ENCODE measurements at places on chromosomes 13 and 19.

GRCh38 chr13:93079294-93079693, 147.3 kb upstream of the GPC6 start:
- DNase-seq = peak; percentile 41

DNA sequence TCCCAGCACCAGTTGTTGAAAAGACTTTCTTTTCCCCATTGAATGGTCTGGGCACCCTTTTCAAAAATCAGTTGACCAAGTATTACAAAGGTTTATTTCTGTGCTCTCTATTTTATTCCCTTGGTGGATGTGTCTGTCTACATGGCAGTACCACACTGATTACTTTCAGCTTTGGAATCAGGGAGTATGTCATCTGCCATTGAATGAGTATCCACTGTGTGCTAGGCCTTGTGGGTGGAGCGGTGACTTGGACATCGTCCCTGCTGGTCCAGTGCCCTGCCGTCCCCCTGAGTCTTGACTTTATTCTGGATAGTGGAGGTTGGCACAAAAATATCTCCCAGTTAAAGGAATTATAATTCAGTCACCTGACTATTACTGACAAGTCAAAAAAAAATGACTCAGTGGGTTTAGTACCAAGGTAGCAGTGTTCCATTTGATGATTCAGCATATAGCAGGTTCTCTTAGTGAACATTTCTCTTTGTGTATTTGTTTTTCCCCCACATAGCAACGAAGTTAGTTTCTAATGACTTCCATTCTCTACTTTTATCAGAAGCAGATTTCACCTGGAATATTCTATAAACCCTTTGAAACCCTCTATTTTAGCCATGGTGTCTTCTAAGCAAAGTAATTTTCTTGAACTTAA, 3.9 kb downstream of the UPF3A start:
- DNase-seq = no peak

GRCh38 chr13:46804391-46804815, 7.4 kb upstream of the ESD start:
- peak; percentile 93 for DNase-seq

DNA sequence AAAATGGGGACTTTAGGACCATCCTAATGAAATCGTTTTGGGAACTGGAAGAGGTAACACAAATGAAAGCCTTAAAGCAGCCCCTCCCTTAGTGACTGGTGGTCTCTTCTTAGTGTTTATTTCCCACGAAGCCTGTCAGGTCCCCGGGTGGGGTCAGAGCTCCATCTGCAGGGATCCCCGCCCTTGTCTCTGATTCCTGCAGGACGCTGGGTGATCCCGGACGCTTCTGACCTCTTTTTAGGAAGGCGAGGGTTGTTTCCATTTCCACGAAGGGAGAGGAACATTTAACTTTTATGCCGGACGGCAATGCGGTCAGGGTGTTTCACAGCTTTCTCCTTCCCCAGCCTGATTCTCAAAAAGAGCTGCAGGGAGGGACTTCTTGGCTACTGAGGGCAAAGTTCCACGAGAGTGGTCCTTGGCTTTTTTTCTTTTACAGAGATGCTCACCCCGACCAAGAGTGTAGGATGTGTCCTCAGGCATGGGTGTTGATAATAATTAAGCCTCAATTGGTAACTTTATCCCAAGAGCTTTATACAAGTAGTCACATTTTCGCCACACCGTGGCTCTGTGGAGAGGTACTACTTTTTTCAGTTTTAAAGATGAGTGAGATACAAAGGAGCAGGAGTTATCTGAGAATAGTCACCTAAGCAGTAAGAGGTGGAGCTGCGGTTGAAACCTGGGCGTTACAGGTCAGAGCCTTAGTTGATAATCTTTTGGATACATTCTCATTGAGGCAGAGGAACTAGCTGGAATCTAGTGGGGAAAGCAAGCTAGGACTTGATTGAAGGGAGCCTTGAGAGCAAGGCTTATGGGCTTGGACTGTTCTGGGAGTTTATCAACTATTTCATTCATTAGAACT, 813 bp downstream of the ZNF284 start:
- DNase-seq = no peak

DNA sequence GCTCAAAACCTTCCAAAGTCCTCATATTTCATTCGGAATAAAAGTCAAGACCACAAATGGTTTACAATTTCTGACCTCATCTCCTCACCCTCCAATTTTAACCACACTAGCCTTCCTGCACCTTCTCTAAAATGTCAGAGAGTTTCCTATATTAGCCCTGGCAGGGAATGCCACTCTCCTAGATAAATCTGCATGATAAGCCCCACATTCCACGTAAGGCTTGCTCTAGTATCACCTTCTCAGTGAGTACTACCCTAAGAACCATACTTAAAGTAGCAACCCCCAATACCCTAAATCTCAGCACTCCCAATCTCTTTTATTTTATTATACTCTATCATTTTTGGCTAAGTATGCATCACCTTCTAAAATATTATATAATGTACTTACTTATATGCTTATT, 100.5 kb upstream of the SLITRK5 start:
- no peak for DNase-seq

GRCh38 chr19:1340681-1341469, 42.8 kb upstream of the NDUFS7 start:
- no peak for DNase-seq

- DNase-seq = no peak
Measured at GRCh38 chr13:60398907-60399589, 2.0 kb downstream of the TDRD3 start.

GRCh38 chr13:45298206-45298505, 42.8 kb downstream of the TPT1 start:
- no peak for DNase-seq
